ENCODE measurements at places on chromosomes 1 and 21.

- no peak for DNase-seq
Observed at GRCh38 chr1:72109916-72110315, 172.4 kb downstream of the NEGR1 start.

DNA sequence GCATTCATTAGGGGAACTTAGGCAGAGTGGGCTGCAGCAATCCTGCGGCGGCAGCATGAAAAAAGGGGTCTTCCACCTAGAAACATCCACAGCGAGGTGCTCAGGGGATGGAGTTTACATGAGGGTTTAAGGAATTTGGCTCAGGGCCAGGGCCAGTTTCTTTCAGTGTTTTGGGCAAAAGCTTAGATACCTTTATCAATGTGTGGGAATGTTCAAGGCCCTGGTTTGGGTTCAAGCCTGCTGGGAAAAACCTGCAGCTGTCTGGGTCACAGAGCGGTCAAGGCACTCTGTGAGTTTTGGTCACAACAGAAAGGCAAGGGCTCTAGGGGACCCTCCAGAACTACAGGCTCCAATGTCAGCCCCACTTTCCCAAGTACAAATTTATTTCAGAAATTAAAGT lies 230.3 kb downstream of the DISC1 start:
- no peak for DNase-seq

- DNase-seq = no peak
Observed at GRCh38 chr1:228833911-228834688, 98.8 kb downstream of the RHOU start.

DNA sequence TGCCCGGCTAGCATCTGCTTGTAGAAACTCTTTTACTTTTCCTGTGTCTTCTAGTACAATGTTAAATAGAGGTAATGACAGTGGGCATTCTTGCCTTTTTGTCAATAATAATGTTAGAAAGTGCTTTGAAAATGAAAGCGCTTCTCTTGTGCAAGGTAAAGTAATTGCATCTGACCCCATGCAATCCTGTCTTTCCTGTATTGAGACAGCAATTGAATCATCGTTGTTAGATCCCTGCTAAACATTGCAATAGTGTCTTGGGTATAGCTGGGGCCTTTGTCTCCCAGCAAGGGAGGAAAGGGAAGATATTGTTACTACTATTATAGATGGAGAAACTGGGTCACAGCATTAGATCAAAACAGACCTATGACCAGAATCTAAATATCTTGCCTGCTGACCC lies 80.9 kb downstream of the TLR5 start:
- no peak for DNase-seq

GRCh38 chr1:80403471-80403893 lies 1397.0 kb upstream of the ADGRL4 start:
- DNase-seq = no peak
